ENCODE measurements at places on chromosomes 11 and 22.

- DNase-seq: no peak
Observed at GRCh38 chr11:134120143-134120850, 51.4 kb downstream of the JAM3 start.

- DNase-seq: no peak
Observed at GRCh38 chr11:48087422-48087821, 107.1 kb downstream of the PTPRJ start.

- DNase-seq: no peak
Observed at GRCh38 chr11:116787436-116787785, 412 bp downstream of the ZPR1 start.

DNA sequence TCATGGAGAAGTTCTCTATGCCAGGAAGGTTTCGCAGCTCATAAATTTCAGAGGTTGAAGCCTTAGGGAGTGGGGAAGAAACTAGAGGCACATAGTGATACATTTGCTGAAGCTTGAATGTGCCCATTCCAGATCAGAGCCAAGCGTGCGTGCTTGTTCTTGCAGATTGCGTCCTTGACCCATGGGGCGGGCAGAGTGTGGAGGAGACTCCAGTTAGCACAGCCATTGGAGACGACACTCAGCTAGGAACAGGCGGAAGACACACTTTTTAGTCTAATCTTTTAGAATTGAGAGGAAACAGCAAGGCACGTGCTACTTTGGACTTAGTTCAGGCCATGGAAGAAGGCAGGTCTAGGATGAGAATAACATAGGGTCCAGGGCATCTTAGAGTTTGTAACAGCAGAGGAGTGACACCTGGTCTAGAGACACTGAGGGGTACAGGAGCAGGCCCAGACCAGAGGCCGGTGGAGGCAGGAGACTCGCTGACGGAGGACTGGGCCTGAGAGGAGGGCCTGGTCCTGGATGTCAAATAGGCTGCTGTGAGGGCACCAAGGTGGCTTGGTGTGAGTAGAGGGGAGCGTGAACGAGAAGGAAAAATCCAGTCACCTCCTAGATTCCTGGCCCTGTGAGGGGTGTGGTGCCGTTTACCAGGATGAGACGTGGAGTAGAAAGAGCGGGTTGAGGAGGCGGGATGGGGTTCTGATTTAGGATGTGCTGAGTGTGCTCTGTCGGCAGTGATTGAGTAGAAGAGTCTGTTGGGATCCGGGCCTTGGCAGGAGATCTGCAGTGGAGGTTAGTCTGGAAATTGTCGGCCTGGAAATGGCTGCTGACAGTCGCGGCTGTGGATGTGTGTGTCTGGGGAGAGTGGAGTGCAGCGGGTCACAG, 154.7 kb downstream of the TBC1D22A start:
- no peak for DNase-seq
